Stimulated activated CD4-positive, alpha-beta T cell treated with anti-CD3 and anti-CD28 coated beads, TNF-alpha, amount 100 ng/mL, for 4 hours (primary cell): ENCODE measurements at places on chromosomes 6 and 20.

DNA sequence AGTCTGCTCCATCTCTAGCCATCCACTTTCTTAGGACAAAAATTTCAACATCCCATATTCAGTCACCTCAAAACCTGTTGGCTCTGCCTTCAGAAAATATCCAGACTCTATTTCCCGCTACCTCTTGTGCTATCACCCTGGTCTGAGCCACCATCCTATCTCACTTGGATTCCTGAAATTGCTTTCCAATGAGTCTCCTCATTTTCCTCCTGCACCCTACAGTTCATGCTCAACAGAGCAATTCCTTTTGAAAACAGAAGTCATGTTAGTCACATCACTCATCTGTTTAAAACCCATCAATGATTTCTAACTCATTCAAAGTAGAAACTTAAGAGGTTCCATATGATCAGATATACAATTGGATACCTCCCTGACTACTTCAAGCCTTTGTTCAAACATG, 229.9 kb downstream of the ADGRG6 start:
- DNase-seq, result no peak

DNA sequence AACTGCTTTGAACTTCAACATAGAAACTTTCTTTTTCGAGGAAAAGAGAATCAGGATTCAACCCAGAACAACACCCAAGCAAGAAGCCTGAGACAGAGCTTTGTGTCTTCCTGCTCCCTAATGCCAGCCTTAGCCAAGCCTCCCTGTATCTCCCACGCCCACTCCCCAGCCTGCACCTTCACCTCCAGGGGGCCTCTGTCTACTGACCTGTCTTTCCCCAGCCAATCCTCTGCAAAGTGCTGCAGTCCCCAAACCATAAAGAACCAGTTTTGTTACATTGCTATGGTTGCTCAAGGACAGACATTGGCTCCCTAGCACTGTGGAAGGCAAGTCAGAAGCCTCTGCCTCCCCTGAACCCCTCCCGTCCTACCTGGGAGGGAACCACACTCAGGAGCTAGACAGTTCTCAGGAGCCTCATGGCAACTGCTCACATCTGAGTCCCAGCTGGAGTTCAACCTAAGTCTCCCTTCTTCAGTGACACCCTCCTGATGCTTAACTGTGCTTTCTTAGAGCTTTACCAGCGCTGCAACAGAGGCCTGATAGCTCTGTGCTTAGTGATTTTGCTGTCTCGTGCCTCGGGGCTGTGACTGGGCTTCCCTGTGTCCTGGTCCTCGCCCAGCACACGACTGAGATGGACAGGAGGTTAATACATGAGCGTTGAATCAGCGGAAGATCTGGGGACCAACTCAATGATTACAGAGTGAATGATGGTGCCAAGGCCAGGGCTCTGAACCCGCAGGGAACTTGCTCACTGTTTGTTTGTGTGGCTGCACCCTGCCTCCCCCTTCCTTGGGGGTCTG, 101.5 kb upstream of the DUSP22 start:
- DNase-seq, result no peak

GRCh38 chr6:129536271-129536670, 173.7 kb downstream of the ARHGAP18 start:
- DNase-seq, result no peak

- no peak for DNase-seq
These were observed 11.3 kb upstream of the SENP6 start for GRCh38 chr6:75590370-75590769.

DNA sequence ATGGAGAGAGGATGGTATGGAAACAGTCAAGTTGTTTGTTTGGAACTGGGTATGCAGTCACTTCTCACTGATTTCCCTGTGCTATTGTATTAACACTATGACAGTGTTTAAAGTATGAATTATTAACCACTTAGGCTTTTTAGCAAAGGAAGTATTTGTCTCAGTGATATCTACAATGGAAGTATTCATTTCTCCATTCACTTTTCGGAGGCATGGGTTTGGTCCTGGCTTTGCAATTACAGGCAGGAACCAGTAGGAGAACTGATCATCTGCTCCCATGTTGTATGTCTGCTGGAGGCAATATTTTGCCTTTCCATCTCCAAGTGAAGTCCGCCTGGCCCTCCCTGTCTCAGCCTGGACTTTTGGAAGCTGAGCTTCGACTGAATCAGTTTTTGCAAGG, 30.6 kb upstream of the EXOC2 start:
- DNase-seq, result no peak

DNA sequence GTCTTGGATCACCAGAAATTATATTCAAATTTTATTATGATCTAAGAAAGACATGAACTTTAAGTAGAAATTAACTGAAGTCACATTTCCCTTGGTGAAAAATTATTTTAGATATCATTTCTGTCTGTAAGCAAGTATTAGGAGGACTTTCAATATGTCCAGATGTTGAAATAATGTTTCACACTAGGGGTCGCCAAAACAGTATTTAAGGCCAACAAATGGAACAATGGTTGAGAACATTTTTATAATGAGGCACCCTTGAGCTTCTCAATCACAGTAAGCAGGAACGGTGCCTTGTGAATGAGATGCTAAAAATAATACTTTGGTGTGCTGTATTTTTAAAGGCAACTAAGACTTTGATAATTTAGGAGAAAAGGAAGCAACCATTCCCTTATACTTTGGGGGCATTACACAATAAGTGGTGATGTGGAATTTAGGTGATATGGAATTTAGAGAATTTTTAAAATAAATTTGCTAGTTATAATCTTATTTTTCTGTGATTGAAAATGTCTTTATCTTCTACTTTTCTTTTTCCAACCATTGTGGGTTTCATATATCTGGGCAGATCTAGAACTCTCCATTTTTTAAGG, 9.6 kb upstream of the SF3B5 start:
- DNase-seq, result no peak

GRCh38 chr6:154252678-154253077, 103.9 kb downstream of the IPCEF1 start:
- no peak for DNase-seq

DNA sequence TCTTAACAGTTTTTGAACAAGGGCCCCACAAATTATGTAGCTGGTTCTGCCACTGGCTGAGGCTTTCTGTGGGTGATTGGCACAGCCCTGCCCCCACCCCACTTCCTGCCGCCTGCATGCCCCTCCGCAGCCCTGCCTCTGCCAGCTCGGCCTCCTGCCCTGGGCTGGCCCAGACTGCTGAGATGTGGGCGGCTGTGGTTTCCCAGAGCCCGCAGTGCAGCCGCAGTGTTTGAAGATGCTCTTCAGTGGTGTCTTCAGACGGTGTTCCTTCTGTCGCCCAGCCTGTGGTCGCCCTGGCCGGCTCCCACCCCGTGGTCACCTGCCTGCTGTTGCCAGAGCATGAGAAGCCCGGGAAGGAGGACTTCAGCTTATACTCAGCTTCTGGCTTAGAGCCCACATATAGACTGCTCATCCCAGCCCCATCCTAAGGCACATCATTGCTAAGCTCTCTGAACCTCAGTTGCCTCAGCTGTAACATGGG, 154.3 kb downstream of the VEGFA start:
- no peak for DNase-seq

- DNase-seq, result no peak
These were observed 54.0 kb downstream of the PIGU start for GRCh38 chr20:34622821-34623451.

DNA sequence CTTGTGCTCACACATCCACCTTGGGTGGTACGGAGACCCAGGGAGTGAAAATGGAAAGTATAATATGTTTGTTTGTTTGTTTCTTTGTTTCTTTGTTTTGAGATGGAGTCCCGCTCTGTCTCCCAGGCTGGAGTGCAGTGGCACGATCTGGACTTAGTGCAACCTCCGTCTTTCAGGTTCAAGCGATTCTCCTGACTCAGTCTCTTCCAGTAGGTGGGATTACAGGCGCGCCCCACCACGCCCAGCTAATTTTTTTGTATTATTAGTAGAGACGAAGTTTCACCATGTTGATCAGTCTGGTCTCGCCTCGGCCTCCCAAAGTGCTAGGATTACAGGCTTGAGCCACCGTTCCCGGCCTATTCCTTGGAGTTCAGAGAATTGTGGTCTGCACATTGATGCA, 115.4 kb downstream of the TRIM27 start:
- no peak for DNase-seq

DNA sequence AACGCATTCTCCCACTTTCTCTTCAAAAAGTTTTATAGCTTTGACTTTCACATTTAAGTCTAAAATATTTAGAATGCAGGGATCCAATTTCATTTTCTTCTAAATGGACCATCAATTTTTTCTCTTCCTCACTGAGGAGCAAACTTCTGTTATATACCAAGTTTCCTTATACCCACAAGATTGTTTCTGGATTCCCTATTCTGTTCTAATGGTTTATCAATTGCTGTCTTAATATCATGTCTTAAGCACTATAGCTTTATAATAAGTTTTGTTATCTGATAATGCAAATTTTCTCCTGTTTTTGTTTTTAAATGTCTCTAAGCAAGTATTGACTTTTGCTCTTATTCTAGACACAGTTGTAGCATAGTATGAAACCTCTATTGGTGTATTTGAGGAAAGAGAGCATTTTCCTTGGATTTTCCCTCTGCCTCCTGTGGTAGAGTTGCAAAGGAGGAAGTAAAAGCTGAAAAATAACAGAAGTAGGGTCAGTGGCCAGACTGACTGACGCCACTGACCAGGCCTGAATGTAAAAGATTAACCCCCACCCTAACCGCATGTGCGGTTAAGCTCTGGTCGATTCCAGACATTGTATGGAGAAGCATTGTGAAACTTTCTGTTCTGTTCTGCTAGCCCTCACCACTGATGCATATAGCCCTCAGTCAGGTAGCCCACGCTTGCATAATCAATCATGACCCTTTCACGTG, 40.3 kb downstream of the GPX5 start:
- no peak for DNase-seq

- no peak for DNase-seq
These were observed 194.2 kb downstream of the PRL start for GRCh38 chr6:22102671-22103070.

GRCh38 chr6:130057495-130057894, 39.1 kb downstream of the L3MBTL3 start:
- no peak for DNase-seq

DNA sequence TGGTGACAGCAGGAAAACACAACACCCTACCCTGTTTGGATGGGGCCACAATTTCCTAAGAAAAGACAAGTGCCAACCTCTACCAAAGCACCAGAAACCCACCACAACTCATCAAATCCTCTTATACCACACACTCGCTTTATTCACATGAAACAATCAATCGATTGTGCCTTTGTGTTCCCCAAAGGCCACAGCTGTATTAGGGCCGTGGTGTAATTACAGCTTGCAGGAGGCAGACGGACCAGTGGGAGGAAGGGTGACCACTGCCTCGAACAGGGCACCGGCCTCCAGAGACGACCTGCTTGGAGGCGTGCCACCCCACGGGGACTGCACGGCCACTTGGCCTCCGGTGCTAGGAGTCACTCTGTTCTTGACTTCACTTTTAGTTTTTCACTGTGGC, 264.1 kb downstream of the FOXC1 start:
- DNase-seq, result no peak

- peak; percentile 60 for DNase-seq
These were observed 682 bp downstream of the BRD2 start for GRCh38 chr6:32968867-32969684.

DNA sequence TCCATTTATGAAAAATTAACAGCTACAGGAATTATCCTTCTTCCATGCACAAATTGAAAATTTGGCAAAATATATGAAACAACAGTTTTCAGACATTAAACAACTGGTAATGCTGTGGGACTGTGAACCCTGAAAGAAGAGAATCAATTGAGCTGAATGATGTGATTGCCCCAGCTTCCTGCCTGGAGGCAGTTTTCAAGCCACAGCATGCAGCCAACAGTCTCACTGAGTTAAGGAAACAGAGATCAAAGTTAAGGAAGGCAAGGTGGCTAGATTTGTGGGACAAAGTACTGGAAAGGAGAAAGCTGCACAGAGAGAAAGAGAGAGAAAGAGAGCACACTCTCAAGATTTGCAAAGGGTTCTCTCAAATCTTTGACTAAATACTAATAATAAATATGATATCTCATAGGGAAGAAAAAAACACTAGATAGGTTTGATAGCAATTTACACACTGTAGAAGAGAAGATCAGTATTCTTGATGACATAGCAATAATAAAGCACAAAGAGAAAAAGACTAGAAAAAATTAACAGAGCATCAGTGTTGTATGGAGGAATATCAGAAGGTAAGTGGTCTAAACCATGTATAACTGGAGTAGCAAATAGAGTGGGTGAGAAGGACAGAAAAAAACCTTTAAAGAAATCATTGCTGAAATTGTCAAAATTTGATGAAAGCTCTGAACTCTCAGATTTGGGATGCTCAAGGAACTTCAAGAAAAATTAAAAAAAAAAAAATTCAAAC, 70.1 kb upstream of the CNKSR3 start:
- no peak for DNase-seq

DNA sequence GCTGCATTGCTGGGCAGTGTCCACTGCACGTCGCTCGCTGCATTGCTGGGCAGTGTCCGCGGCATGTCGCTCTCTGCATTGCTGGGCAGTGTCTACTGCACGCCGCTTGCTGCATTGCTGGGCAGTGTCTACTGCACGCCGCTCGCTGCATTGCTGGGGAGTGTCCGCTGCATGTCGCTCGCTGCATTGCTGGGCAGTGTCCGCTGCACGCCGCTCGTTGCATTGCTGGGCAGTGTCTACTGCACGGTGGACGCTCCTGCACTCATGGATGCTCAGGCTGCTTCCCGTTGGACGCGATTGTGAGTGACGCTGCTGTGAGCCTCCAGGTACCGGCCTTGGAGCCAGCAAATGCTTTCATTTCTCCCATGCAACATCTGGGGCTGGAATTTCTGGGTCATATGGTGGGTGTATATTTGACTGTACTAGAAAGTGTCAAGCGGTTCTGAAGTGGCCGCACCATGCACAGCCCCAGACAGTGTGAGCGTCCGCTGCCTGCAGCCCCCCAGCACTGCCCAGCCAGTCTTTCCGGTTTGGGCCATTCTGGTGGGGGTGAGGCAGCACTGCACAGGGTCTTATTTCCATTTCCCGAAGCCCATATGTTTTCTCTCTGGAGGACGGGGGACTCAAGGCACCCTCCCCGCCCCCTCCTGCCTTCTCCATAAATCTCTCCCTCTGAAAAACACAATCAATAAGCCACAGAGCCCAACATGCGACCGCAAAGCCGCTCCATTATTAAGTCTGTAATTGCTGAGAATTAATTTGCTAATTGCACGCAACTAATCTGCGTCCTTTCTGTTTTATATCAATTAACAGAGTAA, 97.4 kb downstream of the YTHDF1 start:
- DNase-seq, result no peak

DNA sequence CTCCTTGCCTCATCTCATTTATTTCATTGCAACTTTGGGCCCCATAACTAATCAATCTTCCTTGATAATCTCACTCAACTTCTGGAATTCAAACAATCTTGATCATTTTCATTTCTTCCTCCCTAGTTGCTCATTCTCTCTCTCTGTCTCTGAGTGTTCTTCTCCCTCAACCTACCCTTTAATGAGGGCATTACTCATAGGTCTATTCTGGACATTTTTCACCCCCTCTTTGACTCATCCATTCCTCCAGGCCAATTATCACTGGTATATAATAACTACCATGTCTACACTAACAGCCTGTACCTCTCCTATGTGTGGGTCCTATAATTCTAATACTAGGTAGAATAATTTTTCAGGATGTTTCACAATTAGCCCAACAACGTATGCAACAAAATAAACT, 78.8 kb downstream of the COL21A1 start:
- no peak for DNase-seq

GRCh38 chr6:75752365-75752764, 3.3 kb downstream of the MYO6 start:
- DNase-seq, result no peak
